Hematopoietic multipotent progenitor cell (in vitro differentiated cells): ENCODE measurements at places on chromosomes 7 and 10.

DNA sequence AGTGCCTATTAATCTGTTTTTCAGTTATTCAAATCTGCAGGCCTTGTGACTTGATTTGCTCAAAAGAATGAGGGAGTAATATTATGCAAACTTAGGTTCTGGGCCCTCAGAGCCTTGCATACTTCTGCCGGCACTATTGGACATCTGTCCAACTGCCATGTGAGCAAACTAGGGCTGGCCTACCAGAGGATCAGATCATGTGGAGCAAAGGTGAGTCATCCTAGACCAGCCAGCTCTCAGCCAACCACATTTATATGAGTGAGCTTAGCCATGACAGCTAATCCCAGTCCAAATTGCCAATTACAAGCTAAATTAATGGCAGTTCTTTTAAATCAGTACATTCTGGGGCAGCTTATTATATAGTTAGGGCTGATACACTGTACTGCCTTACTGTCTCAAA lies 69.6 kb downstream of the SDHAF3 start:
- no peak for DNase-seq

DNA sequence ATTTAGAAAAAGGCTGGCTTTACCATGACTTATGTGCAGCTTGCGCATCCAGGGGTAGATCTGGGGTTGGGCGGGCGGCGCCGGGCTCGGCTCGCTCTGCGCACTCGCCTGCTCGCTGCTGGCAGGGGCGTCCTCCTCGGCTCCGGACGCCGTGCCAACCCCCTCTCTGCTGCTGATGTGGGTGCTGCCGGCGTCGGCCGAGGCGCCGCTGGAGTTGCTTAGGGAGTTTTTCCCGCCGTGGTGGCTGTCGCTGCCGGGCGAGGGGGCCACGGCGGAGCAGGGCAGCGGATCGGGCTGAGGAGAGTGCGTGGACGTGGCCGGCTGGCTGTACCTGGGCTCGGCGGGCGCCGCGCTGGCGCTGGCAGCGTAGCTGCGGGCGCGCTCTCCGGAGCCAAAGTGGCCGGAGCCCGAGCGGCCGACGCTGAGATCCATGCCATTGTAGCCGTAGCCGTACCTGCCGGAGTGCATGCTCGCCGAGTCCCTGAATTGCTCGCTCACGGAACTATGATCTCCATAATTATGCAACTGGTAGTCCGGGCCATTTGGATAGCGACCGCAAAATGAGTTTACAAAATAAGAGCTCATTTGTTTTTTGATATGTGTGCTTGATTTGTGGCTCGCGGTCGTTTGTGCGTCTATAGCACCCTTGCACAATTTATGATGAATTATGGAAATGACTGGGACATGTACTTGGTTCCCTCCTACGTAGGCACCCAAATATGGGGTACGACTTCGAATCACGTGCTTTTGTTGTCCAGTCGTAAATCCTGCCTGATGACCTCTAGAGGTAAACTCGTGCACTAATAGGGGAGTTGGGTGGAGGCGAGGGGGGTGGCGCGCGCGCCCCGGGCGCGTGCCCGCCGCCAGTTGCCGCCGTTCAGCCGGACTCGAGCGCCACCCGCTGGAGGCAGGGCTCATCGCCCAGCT lies at the start of gene HOXA5:
HOXA5 (minus strand) TSS at position 659 of the 927 bp plus-strand sequence; CDS start at position 585, 74 bp downstream.
- no peak for DNase-seq

DNA sequence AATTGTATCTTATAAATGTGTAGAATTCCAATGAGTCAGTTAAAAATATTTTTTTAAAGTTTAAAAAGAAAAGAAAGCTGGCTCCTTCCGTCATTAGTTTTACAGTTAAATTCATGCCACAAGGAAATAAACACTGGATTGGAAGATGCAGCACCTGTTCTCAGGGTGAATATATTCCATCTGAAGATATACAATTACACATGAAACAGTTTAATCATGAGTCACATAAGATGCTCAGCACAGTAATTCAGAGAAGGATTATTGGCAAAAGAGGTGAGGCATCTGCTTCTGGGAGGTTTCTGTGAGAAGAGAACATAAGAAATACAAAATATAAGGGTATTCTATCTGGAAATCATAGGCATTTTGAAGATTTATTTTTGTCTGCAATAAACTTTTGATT lies 376.5 kb upstream of the SORCS1 start:
- DNase-seq: no peak

DNA sequence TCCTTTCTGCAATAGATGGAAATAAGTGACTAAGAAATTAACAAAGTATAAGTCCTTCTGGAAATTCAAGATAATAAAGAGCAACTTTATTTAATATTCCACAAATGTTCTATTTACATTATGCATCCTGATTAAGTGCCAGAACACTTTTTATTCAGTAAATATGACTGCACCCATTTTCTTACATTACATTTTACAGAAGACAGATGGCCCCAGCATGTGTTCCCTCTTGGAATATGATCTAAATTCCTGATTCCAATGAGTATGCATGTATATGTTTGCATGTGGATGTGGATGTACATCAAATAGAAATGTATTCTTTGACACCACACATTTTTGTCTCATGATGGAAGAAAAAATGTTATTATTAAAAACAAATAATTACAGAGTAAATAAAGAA lies 628.7 kb upstream of the SEMA3D start:
- no peak for DNase-seq

- DNase-seq: no peak
These were observed 125.5 kb downstream of the CLEC2L start for GRCh38 chr7:139648941-139649425.

DNA sequence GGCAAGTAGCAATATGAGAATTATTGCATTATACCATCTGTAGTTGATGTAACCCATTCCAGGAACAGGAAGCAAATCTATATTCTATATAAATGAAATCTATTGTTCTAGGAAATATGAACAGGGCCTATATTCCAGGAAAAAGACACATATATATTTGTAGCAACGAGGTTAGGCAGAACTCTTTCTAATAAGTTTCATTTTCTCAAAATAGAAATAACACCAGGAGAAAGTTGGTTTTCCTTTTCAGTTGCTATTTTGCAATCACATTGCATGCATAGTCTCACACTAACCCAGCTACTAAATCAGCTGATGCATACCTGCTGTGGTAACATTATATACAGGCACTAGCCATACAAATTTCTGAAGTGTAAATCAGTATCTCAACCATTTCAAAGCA lies 6.2 kb upstream of the IFIT2 start:
- no peak for DNase-seq

- no peak for DNase-seq
These were observed 61.0 kb upstream of the MKI67 start for GRCh38 chr10:128186959-128187787.

DNA sequence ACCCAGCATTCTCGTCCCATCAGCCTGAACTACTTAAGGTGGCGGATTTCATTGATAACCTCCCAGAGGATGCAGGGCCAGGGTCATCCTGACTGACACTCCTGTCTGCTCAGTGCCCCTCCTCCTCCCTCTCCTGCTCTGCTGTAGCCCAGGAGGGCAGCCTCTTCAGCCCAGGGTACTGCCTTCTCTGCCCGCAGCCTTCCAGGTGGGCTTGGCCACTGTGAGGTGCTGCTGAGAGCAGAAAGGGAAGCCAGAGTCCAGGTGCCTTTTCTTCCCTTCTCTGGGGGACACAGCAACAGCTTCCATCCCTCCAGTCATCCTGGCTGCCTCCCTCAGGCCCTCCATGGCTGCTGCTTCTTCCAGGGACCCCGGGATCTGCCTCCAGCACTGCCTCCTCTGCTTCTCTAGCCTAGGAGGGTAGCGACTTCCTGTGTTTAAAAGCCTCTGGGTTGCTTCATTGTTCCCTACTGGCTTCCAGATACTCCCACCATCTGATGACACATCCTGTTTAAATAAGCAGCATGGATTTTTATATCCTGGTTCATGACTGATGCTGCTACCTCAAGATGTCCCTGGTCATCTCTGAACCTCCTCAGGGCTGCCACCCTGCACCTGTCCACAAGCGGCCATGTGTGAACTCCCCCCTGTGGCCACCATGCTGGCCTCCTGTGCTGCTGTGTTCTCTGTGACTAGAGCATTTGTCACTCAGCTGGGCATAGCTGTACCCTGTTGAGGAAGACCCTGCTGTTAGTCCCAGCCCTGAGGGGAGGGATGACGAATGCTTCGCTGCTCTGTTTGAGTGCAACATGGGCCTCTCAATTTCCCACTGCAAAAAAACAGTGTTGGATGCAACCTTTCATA lies 55.8 kb downstream of the AKR1C4 start:
- DNase-seq: no peak

GRCh38 chr10:794382-794956 lies 105.0 kb upstream of the DIP2C start:
- no peak for DNase-seq

GRCh38 chr7:28309704-28310459 lies 102.4 kb upstream of the CREB5 start:
- DNase-seq: no peak
